ENCODE measurements at places on chromosomes 7 and 10.

DNA sequence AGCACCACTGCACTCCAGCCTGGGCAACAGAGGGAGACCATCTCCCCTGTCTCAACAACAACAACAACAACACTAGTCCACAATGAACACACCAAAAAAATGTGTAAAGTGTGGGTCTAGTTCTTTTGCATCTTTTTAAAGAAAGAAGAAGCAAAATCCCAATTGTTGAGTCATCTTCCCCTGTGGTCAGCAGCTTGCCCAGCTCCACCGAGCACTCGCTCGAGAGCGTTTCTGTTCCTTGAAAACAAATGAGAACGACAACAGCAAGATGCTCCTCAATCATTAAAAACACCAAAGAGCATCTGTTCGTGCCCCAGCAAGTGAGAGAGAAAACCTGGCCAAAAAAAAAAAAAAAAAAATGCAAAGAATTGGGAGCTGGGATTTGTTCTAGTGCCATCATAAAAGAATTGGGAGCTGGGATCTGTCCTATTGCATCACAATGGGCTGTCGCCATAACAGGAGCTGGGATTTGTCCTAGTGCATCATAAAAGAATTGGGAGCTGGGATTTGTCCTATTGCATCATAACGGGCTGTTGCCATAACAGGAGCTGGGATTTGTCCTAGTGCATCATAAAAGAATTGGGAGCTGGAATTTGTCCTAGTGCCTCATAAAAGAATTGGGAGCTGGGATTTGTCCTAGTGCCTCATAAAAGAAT lies 118.1 kb downstream of the PTPRN2 start:
- DNase-seq: no peak

DNA sequence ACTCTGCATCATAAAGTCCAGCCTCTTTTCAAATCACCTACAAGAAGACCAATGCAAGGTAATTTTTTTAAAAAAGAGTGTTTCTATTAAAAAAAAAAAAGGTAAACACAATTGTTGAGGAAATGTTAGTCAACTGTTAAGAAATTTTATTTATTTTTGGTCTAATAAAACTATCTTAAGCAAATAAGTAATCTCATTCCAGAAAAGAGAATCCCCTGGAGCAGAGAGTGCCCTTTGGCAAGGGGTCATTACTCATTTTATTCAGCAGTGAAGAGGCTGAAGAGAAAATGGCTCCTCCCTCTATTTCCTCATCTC lies 63.4 kb upstream of the GSDME start:
- no peak for DNase-seq

- no peak for DNase-seq
These were observed 3.3 kb upstream of the FLNC start for GRCh38 chr7:128826916-128827247.

GRCh38 chr10:97572214-97572989 lies at the start of gene ANKRD2:
Gene ANKRD2 (plus strand): TSS chr10:97572779. CDS start chr10:97572789, 10 bp downstream.
- peak; percentile 92 for DNase-seq

- DNase-seq: no peak
These were observed 218.8 kb downstream of the MTERF1 start for GRCh38 chr7:91661727-91662126.
